ENCODE measurements at places on chromosomes 3 and 15. TPM values are rescaled to one million over a fixed set of nuclear protein-coding genes. Genes with fewer than 3 reads are reported as not detected.
A peak's percentile ranks its signal among the peaks of the same experiment; 100 is the strongest.

ARHGEF26 gene
- 3.5 TPM for total RNA-seq

BNC1 gene
- 2.3 TPM for total RNA-seq

CYP8B1 gene
- not detected for total RNA-seq

KLHL18 gene
- total RNA-seq, result 31.9 TPM

CTDSPL gene
- total RNA-seq, result 41.5 TPM

CLDN18 gene
- total RNA-seq, result not detected

SERINC4 gene
- not detected for total RNA-seq

DNA sequence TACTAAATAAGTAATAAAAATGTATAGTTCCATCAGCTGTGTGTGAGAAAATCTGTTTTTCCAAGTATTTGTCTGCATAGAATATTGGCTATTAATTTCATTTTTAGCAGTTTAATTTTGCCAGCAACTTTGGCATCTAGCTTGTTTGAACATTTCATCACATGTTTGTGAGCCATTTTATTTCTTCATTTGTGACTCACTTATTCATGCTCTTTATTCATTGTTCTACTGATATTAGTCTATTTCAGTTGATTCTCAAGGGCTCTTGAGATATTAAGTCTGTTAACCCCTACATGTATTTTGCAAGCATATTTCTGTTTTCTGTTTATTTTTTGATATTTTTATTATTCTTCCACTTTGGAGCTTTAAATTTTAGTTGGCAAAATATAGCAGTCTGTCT, 74.0 kb upstream of the PHLDB2 start:
- peaks cover 60% of the 10 kb centered on the region for H3K4me1 ChIP-seq
- H3K4me3 ChIP-seq, result no peak overlapping the region
- no peak for DNase-seq
- H3K27me3 ChIP-seq, result no peaks in the 10 kb centered on the region

- no peak overlapping the region for H3K4me3 ChIP-seq
- H3K4me1 ChIP-seq, result peaks cover 31% of the 10 kb centered on the region
- H3K27ac ChIP-seq, result no peak overlapping the region
These were observed 249.3 kb upstream of the TGFBR2 start for GRCh38 chr3:30356866-30357753.

DNA sequence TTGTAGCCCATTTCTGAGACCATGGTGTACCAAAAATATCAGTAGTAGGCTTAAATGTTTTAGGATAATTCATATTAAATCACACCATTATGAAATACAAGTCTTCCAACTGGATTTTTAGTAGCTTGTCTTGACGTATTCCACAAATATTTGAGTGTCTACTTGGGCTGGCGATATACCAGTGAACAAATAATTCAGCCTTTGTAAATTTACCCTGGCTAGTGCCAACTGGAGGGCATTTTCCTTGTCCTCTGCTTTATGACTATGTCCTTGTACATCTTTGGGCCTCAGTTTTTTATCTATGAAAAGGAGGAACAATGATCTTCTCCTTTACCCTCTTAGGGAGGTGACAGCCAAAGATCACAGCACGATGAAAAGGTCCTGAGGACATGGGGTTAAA, 114.8 kb downstream of the FRMD4B start:
- no peak overlapping the region for H3K27ac ChIP-seq
- H3K4me1 ChIP-seq, result no peaks in the 10 kb centered on the region
- no peaks in the 10 kb centered on the region for H3K36me3 ChIP-seq
- no peaks in the 10 kb centered on the region for H3K27me3 ChIP-seq
- no peak overlapping the region for H3K4me3 ChIP-seq

DNA sequence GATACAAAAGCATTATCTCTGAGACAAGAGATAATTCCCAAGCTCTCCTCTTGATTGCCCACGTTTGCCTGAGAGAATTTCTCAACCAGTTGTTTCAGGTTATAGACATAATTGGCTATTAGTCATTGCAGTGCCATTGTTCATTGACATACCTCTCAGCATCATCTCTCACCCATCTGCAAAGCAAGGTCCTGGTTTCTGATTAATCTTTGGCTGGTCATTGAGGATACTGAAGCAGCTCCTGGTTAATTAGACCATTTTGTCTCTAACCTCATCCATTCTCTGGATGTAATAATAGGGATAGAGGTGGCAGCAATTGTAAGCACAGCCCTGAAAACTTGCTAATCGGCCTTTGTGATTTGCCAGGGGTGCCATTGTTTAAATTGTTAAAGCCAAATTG, 104.2 kb downstream of the CNTN6 start:
- peaks cover 9% of the 10 kb centered on the region for H3K4me1 ChIP-seq
- H3K36me3 ChIP-seq, result no peaks in the 10 kb centered on the region
- H3K27ac ChIP-seq, result no peak overlapping the region
- DNase-seq, result no peak
- no peaks in the 10 kb centered on the region for H3K27me3 ChIP-seq

GRCh38 chr3:79005084-79005483, 762.7 kb downstream of the ROBO1 start:
- no peak overlapping the region for H3K4me3 ChIP-seq
- peak overlapping the region; percentile 13 for H3K27ac ChIP-seq
- H3K4me1 ChIP-seq, result peaks cover 25% of the 10 kb centered on the region
- DNase-seq, result no peak
- H3K36me3 ChIP-seq, result no peaks in the 10 kb centered on the region

All from chondrocyte (in vitro differentiated cells).